GM20000 (cell line): ENCODE measurements at places on chromosomes 7 and 10.

- DNase-seq, result no peak
Observed at GRCh38 chr7:27149842-27150567, 2.4 kb downstream of the HOXA3 start.

DNA sequence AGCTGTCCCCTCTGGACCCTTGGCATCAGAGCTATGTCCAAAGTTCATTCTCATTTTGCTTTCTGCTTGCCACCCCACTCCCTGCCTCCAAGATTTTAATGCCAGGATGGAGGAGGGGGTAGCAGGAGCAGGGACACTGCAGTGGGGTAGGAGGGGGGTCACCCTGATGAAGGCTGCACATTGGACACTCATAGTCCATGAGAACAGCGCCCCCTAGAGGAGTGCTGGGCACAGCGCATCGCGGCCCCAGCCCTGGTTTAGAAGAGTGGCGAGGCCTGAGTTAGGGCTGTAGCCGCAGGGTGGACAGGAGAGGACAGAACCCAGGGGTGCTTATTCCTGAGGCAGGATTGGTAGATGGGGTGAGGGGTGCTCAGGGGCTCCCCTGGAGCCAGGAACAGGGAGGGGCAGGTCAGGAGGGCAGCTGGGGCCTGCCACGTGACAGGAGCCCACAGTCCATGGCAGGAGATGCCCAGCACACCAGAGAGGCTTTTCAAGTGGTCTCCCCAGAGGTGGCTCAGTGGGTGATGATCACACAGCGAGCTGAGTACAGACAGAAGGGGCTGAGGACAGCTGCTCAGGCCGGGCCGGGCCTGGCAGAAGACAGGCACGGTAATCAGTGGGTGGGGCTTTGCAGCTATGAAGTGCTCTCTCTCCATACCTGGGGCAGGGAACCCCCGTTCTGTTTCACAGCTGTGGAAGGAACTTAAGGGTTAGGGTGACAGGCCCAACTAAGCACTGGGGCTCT is 71.4 kb downstream of the NEURL1 start:
- peak; percentile 74 for DNase-seq

DNA sequence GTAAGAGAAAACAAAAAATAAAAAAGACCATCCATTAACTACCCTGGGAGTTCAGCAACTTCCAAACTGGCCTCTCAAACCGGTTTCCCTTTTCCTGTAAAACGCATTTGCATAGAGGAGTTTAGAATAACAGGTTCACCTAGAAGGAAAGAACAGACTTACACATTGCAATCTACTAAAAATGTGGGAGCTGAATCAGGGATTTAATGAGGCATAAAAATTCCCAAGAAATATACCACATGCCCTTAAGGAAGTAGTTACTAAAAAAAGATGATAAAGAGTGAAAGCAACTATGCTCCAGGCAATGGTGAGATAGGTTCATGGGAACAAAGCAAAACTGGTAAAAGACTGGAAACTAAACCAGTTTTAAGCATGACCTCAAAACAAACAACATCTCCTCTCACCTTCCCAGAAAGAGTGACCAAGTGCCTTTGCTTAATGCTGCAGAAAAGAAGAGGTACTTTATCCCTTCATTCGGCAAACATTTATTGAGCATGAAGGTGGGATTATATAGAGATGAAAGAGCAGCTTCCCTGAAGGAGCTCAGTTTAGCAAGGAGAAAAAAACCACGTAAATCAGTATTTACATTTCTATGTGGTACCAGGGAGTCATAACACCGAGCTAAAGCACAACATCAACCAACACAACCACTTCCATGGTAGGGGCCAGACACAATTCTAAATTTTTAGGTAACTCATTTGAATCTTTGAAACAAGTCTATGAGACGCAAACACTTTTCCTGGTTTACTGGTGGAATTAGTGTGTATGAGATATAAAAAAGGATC is 152.8 kb downstream of the SGMS1 start:
- DNase-seq, result no peak

DNA sequence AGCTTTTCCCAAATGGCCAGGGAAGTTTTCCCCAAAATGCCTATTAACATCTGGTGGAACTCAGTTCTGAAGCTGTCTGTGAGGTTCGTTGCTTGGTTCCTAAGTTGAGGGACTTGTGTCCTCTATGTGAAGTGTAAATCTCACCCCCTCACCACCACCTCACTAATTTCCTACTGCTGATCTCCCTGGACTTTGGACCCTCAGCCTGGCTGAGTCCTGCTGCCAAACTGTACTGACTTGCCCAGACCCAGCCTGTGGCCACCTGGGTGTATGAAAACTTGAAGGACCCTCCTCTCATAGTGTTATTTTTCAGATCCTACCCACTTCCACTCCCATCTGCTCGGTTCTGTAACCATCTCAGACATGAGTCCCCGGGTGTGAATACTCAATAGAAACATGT is 94.9 kb downstream of the MET start:
- DNase-seq, result no peak

- no peak for DNase-seq
Observed at GRCh38 chr10:27636816-27637215, 108.8 kb downstream of the MKX start.

- DNase-seq, result no peak
Observed at GRCh38 chr7:143901332-143901667, 676 bp downstream of the TCAF1 start.

- DNase-seq, result no peak
Observed at GRCh38 chr7:25881317-25882037, 270.5 kb upstream of the NFE2L3 start.

DNA sequence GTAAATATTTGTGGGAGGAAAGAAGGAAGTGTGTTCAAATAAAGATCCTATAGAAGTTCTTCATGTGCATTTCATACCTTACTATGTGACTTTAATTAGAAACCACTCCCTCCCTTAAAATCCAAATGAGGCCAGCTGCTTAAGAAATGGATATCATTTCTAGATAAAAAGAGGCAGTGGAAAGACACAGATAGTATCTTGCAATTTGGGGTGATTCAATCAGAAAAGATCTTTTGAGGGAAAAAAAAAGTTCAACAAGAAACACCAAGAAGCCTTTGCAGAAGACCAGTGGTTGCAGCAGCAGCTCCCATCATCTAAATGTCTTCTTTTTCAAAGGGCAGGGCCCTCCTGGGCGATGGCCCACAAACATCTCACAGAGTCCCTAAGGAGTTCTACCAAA is 200.1 kb downstream of the LRRN3 start:
- DNase-seq, result no peak

- DNase-seq, result no peak
Observed at GRCh38 chr10:2509081-2509531, 558.2 kb upstream of the PFKP start.

DNA sequence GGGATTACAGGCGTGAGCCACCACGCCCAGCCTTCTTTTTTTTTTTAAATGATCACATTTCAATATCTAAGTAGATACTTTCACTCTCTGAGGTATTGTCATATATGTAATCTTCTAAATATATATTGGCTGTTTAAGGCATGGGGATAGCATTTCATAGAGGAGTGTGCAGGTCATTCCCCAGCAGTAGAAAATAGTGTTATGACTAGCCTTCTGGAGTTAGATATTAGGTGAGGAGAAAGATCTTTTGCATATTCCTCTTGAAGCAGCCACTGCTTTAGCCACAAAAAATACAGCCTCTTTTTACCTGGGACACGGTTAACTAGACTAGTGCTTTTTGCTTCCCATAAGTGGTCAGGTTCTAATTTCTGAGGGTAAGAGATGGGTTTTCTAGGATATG is 28.9 kb downstream of the ADD3 start:
- peak; percentile 27 for DNase-seq

GRCh38 chr7:101990811-101991418 is 173.5 kb downstream of the CUX1 start:
- peak; percentile 72 for DNase-seq

DNA sequence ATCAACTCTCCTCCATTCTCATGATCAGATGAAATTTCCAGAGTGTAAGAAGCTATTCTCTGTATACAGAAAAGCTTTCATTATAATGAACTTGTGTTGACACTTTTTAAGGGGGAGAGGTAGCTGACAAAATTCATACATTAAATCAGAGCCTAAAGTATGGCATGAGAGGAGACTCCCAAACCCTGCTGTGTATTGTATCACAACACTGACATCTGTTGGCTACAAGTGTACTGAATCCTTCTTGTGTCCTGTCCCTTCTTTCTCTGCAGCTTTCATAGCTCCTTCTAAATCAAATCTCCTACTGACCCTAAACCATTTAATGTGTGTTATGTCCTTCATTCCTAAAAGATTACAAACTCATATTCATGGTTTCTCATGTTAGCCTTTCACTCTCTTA is 70.9 kb downstream of the GCC1 start:
- DNase-seq, result peak; percentile 13

DNA sequence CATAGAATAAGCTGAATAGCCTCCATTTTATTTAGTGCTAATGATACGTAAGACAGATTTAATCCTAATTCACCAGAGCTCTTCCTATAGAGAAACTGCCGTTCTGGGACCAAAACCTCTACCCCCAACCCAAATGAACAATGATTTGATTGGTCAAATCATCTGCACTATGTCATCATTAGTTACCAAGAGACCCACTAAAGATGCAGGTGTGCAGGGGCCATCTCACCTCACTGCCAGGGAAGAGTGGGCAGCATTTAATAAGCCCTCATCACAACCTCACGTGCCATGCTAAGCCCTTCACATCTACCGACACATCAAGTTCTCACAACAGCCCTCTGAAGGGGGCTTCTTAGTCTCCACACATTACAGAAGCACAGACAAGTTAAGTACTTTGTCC is 87.0 kb downstream of the VIPR2 start:
- no peak for DNase-seq

DNA sequence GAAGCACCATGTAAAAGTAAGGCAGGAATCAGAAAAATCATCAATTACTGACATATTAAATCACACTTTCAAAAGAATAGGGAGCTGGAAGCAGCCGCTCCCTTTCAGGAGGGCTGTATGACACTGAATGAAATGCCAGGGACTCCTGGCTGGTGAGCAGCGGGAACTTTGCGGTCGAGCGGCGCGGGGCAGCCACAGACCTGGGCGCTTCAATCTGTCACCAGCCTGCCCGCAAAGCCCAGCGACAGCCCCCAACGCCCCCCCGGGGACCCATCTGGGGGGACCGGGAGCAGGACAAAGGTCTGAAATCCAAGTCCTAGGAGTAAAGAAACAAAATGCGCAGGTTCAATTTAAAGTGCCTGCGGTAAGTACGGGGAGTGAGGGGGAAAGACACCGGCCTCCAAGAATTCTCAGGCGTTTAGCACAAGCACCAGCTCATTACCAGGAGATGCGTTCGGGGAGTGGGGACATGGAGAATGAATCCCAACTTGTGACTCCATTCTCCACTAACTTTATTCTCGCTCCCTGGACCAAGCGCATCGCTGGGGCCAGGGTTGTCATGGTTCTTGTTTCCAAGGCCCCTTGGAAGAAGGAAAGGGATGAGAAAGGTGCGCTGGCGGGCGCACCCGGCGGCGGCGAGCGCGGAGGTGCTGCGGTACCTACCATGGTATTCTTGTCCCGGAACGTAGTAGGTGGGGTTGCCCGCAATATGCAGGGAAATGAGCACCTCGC is 824 bp downstream of the RELN start:
- peak; percentile 24 for DNase-seq

GRCh38 chr10:19480353-19480752 is 335.9 kb upstream of the PLXDC2 start:
- no peak for DNase-seq

GRCh38 chr7:803243-803635 is 29.0 kb upstream of the SUN1 start:
- DNase-seq, result no peak

DNA sequence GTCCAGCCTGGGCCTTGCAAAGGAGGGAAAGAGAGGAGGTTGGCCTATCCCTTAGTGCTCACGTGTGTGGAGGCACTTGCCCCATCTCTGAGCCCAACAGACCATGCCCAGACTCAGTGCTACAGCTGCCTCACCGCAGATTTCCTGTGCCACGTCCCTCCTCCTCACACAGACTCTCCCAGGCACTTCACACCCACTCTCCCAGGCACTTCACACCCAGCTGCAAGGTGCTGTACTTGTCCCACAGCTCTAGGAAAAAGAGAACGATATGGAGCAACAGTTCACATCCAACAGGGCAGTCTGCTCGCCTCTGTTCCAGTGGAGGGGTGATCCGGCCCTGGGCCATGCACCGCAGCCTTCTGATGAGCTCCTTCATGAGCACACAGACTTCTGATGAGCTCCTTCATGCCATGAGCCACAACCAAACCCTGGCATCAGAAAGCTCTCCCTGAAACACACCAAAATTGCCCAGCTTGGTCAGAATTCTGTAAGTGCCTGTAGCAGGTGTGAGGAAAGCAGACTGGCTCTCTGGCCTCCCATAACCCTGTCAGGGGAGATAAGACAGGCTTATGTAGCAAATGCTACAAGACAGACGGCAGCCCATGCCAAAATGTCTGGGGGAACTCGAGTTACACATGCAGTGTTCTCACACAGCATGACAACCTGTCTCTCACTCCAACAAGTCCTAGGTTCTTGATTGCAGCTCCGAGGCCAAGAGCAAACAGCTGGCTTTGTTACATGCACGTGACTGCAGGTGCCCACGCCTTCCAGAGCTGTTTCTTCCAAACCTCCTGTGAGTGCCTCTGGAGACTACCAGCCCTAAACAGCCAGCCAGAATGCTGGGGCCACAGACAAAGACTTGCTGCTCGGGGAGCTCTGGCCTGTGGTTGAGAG is 348.5 kb downstream of the GRID1 start:
- no peak for DNase-seq

GRCh38 chr10:5355594-5356301 is 9.0 kb upstream of the UCN3 start:
- DNase-seq, result no peak

GRCh38 chr10:10092581-10092980 is 925.1 kb upstream of the CELF2 start:
- no peak for DNase-seq

- no peak for DNase-seq
Observed at GRCh38 chr7:34128762-34129161, 223.4 kb downstream of the BMPER start.

- DNase-seq, result no peak
Observed at GRCh38 chr10:30939643-30940251, 91.9 kb downstream of the ZNF438 start.

DNA sequence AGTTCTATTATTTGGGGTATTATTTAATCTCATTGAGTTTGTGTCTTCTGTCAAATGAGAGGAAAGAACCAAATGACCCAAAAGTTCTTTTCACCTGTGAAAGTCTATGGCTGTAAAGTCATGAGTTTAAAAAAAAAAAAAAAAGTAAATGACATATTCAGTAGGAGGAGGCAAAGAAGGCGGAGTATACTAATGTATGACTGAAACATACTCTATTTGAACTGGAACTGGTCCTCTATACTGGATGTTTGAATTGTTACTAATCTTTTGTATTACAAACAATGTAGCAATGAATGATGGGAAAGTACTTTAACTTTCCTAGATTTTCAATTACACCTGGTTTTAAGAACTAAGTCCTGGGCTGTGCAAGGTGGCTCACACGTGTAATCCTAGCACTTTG is 24.9 kb upstream of the GSAP start:
- DNase-seq, result no peak

GRCh38 chr10:35448687-35449662 is 112.7 kb downstream of the CCNY start:
- no peak for DNase-seq

GRCh38 chr7:13948019-13948801 is 41.3 kb downstream of the ETV1 start:
- no peak for DNase-seq

GRCh38 chr10:73229567-73229966 is 17.5 kb downstream of the DNAJC9 start:
- no peak for DNase-seq
